ENCODE measurements at places on chromosomes 5 and 9. TPM values are rescaled to one million over a fixed set of nuclear protein-coding genes. Genes with fewer than 3 reads are reported as not detected.

The TPM2 gene
- total RNA-seq, result 544 TPM

The FCN2 gene
- not detected for total RNA-seq

The PURA gene
- 16.9 TPM for total RNA-seq

The SPINK1 gene
- 3.0 TPM for total RNA-seq

The TMEM174 gene
- not detected for total RNA-seq

The CDH10 gene
- total RNA-seq, result 0.72 TPM

The PTGS1 gene
- total RNA-seq, result 61.2 TPM

All from Panc1 (cell line).